ENCODE measurements at places on chromosomes 11 and 22. TPM values are rescaled to one million over a fixed set of nuclear protein-coding genes. Genes with fewer than 3 reads are reported as not detected.

Gene OR8D4
- 0.58 TPM for total RNA-seq

DNA sequence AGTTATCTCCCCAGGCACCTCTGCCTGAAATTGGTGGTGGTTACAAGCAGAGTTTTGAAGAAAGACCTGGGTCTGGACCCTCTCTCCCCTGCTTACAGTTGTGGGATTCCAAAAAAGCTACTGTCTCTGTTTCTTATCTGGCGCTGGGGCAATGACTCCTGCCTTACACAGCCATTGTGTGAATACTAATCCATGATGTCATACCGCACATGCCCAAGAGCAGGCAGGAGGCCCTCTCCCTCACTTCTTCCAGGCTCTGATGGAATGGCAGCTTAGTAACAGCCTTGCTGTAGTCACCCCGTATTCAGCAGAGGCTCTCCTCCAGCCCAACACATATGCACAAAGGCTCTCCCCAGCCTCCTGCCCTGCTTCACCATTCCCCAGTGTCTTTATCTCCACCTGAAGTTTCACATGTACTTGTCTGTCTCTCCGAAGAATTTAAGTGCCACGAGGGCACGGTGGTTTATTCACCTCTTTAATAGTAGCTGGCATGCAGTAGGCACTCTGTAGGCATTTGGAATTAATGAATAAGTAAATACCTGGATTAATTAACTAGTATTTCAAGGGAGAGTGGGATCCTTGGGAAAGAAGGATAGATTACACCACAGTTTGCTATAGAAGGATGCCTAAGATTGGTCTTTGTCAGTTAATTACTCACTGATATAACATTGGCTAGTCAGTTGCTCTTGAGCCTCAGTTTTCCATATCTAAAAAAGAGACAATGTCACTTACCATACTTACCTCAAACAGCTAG is 165.6 kb downstream of the ETS1 start:
- DNase-seq = no peak

DNA sequence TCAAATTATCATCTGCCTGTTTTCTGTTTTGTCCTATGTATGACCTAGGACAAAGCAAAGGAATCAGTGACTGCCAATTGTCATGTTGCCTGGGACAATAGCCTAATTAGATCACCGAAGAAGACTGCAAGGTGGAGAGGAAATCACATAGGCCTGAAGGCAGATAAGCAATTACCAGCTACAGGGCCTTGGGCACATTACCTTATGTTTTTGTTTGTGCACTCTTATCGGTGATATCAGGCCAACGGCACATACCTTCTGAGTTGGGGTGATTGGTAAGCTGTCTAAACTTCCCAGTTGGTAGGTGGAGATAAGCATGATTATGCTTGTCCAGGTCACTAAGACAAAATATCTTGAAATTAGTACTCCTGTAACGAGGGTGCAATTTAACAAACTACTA is 58.1 kb upstream of the FAM181B start:
- DNase-seq = no peak

DNA sequence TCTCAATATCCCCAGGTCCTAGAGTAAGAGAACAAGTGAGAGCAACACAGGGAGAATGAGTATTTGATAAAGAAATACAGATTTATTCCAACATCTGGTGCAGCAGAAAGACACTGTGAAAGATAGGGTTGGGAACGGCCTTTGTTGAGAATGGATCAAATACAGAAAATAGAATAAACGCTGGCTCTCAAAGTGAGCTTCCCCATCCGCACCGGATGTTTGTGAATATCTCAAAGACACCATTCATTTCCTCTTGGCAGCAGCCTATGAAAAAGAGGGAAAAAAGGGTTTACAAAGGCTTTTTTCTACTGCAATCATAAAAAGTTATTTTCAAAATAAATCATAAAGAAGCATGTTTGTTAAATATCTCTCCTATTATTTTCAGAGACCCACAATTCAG is 279.3 kb downstream of the CASP12 start:
- no peak for DNase-seq

DNA sequence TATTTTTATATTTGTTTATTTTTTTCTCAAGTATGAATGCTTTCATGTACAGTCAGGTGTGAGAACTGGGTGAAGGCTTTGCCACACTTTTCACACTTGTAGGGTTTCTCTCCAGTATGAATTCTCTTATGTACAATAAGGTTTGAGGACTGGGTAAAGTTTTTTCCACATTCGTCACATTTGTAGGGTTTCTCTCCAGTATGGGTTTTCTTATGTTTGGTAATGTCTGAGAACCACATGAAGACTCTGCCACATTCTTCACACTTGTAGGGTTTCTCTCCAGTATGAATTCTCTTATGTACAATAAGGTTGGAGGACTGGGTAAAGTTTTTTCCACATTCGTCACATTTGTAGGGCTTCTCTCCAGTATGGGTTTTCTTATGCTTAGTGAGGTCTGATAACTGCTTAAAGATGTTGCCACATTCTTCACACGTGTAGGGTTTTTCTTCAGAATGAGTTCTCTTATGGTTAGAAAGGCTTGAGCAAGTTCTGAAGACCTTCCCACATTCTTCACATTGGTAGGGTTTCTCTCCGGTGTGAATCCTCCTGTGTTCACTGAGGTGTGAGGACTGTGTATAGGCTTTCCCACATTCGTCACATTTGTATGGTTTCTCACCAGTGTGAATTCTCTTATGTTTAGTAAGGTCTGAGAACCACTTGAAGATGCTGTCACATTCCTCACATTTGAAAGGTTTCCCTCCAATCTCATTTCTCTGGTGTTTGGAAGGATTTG is 19.7 kb downstream of the ZNF195 start:
- no peak for DNase-seq

GRCh38 chr11:106275151-106275550 is 197.7 kb downstream of the AASDHPPT start:
- DNase-seq = no peak

Gene SERPING1
- 196 TPM for total RNA-seq

DNA sequence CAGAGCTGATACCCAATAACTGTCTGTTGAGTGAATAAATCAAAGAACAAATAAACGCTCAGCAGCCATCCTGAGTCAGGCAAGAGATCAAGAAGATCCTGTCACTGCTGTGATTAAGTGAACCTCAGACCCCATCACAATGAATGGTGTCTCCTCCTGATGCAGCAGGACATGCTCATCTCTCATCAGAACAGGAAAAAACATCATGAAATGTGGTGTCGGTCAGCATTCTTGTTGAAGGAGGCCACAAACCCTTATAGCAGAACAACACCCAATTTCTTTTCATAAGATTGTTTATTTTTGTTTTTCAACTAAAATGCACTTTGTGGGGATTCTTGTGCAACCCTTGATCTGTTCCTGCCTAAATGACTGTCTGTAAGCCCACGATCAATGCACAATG is 60.3 kb downstream of the SYTL2 start:
- no peak for DNase-seq

- DNase-seq = no peak
Measured at GRCh38 chr11:131924457-131925201, 554.2 kb downstream of the NTM start.

Gene MYO7A
- 5.3 TPM for total RNA-seq

DNA sequence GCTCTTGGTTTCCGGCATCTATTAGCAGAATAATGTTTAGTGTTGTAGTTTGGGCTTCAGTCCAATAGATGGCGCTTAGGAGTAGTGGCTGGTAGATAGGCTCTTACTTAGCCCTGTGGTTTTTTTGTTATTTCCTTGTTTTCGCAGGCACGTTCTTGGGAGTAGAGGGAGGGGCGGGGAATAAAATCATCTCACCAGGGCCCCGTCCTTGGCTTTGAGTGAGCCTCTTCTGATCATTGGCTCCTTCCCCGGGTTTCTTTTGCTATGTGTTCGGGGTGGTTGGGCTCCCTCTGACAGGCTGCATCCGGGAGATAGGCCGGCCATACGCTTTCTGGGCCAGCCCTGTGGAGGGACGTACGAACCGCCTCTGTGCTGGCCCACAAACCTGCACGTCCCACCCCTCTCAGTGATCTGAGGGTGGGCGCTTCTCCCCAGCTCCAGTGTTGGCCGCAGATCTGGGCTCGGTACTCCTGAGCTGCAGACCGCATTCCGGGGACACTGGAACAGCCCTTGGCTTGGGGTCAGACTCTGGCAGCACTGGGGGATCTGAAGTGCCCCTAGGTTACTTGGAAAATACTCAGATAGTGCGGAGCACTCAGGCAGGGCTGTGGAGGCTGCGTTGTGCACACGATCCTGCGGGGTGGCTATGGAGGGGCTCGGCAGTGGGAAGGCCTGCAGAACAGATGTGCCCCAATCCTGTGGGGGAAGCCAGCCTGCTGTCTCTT is 217.0 kb downstream of the DYNC2H1 start:
- no peak for DNase-seq

DNA sequence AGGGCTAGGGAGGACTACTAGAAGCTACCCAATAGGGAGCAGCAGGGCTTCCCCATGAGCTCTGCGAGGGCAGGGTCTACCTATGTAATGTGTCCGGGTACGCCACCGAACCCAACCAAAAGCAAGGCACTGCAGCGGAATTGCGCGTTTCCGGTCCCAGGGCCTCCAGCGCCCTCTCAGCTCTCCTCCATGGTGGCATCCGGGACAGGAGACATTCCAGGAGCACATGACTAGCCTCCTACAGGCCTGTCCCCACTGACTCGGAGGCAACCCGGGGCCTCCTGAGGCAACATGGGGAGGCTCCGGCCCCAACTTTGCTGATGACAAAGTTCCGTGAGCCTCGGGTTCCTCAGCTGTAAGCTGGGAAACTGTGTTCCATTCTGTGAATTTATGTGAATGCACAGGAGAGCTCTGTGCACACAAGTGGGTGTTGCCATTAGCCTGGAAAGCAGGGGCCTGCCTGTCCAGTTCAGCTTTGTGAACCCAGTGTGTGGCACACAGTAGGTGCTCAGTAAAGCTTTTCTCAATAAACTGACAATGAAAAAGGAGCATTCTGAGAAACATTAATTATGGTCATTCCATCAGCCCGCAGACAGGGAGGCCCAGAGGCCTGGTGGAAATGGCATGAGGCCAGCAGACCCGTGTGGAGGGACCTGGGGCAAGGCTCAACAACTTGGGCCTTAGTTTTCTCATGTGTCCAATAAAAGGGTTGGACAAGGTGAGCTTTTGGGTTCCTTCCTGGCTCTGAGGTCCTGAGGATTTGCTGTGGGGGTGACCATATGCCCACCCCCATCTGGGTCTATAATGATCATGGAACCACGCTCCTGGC is 50.3 kb downstream of the CHRDL2 start:
- no peak for DNase-seq

DNA sequence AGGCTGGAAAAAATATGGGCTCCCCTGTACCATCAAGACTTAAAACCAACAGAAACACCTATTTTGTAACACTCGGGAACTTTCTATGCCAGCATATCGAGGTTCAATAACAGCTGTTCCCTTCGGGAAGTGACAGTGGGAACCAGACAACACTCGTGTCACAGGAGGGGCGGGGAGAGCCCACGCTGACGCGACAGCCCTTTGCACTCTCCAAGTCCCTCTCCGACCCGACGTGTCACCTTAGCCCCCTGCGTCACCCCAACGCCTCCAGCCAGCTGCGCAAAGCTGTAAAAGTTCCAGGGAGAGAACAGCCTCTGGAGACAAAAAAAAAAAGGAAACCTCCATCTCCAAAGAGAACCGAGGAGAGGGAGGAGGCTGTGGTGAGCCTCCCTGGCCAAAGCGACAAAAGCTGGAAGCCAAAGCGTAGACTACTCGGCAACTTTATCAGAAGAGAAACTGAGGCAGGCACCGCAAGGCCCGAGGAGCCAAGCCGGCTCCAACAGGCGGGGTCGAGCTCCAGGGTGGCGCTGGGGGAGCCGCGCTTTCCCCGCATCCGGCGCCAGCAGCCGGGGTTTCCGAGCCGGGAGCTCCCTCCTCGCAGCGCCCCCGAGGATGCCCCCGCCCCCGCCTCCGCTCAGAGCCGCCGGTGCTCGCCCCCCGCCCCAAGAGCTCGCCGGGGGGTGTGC is 751 bp downstream of the ARFGAP3 start:
- DNase-seq = peak; percentile 12

DNA sequence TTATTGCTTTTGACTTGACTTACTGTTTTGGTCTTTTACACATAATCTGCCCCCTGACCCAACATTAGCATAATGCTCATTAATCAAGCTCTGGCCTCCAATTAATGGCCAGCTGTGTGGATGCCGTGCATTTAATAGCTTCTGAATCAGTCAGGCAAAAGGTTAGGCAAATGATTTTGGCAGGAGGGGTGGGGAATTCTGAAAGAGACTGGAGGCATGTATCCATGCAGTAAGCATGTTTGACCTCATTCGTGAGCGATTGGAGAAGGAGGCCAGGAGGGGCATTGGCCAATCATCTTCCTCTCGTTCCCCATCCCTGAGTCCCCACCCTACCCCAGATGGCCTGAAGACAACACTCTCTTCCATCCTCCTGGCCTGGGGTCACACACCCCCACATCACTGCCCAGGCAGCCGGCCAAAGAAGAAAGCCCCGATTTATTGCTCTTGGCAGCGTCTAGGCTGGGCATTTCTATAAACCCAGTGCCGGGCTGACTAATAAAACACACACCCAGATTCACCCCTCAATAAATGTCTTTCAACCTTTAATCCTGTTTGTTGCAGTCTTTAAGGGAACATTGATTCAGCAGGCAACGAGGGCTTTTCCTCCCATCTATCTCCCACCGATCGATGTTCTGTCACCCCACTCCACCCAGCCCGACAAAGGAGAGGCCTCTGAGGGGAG is 150.0 kb downstream of the OPCML start:
- DNase-seq = no peak

Gene TMPRSS4
- 12.1 TPM for total RNA-seq

Gene GPR83
- total RNA-seq = 0.62 TPM

- DNase-seq = no peak
Measured at GRCh38 chr11:107842412-107843100, 16.0 kb downstream of the SLC35F2 start.

- peak; percentile 68 for DNase-seq
Measured at GRCh38 chr11:130448416-130449309, at the start of gene ADAMTS15. ADAMTS15 (plus strand) TSS chr11:130448645; CDS start chr11:130448974, 329 bp downstream.

Gene OR52K1
- total RNA-seq = not detected

DNA sequence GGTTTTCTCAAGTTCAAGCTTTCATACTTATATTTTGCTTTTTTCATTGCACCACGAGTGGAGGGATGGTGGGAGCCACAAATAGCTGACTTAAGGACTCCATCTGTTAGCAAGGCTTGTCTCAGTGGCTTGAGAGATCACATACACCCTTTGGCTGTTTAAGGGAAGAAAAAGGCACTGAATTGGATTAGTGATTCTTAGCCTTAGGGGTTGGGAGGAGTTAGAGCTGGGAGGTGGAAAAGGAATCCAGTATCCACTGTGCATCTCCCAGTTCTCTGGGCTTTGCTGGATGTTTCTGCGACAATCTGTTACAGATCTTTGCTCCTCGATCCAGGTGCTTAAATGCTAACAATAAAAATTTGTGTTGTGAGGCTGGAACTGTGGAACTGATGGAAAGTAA is 593.6 kb downstream of the CNTN5 start:
- no peak for DNase-seq

Gene ELMOD1
- 0.53 TPM for total RNA-seq

Gene MMP12
- not detected for total RNA-seq

Gene ZNF74
- total RNA-seq = 48.8 TPM
